ENCODE measurements at places on chromosomes 11 and 22.

GRCh38 chr11:17954395-17955252, 58.2 kb downstream of the SERGEF start:
- no peak for DNase-seq

DNA sequence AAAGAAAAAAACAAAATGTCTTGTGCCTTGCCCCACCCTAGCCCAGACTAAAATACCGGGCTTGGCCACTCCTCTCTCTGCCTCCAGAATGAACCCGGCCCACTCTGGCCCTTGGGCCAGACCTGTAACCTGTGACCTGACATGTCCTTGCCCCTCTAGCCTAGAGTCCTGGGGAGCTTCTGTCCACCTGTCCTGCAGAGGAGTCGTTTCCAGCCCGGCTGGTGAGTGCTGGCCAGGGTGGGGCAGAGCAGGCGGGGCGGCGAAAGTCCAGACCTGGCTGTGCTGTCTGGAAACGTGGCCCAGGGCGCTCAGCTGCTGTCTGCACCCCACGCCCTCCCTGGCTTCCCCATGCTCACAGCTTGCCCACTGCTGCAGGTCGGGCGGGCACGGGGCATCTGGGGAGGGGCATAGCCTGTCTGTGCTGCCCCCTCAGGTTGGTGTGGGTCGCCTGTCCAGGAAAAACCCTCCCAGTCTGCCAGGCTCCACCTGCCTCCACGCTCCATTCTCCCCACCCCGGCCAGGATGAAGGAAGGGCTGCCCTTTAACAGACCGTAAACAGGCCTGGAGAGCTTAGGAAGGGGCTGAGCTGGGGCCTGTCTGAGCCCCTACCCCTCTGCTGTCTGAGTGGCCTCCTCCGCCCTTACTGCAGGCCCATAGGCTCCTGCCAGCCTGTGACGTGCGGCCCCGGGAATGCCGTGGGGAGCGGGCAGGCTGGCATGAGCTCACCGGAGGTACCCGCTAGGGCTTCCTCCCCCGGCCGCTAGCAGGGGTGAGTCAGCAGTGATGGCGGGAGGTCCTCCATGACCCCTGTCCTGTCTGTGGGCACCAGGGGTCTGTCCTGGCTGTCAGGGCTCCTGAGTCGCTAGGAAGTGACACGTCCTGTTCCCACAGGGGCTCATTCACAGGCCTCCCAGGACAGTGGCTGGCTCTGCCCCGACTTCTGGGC, 1.9 kb downstream of the CD151 start:
- DNase-seq: no peak

GRCh38 chr11:111644922-111645321, 42.7 kb downstream of the SIK2 start:
- no peak for DNase-seq

DNA sequence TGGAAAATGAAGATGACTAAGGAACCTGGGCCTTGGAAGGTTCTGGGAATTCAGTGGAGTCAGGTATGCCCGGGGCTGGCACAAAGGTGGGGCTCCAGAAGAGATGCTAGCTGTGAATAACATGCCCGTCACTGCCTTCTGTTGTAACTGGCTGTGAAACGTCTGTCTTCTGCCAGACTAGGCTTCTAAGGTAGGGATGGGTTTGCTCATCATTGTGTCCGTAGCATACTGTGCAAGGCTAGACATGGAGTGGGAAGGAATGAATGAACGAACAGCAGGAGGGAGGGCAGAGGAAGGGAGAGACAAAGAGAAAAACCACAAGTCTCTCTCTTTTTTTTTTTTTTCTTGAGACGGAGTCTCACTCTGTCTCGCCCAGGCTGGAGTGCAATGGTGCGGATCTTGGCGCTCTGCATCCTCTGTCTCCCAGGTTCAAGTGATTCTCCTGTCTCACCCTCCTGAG, 327.4 kb downstream of the MN1 start:
- no peak for DNase-seq

GRCh38 chr22:19195796-19196731, 17.5 kb upstream of the SLC25A1 start:
- no peak for DNase-seq

DNA sequence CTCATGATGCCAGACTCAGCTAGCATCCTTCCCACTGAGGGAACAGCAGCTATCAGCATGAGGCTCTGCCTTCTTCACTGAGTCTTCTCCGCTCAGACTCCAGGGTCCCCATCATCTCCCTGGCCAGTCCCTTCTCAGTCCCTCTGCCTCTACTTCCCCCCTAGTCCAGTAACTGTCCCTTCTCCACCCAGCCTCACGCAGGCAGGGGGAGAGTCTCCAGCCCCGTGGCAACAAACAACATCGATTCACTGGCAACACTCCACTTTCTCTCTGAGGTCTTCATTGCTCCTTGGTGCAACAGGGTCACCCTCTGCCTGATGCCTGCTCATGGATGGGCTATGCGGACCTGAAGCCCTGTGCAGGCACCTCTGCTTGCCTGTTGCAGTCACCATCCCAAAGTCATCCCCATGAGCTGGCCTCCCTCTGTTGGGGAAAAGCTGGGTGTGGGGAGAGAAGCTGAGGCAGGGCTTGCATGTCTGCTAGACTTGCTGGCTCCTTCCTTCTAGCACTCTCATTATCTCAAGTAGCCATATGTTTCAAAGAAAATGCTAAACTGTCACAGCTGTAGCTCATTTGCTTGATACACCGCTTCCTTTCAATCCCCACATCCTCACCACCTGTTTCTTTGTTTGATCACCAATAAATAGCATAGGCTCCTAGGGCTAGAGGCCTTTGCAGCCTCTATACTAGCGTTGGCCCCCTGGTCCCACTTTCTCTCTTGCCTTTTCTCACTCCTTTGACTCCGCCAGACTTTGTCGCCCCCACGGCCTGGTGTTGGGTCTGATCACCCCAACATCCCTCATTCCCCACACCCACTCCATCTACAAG, 4.3 kb upstream of the BCR start:
- DNase-seq: no peak

DNA sequence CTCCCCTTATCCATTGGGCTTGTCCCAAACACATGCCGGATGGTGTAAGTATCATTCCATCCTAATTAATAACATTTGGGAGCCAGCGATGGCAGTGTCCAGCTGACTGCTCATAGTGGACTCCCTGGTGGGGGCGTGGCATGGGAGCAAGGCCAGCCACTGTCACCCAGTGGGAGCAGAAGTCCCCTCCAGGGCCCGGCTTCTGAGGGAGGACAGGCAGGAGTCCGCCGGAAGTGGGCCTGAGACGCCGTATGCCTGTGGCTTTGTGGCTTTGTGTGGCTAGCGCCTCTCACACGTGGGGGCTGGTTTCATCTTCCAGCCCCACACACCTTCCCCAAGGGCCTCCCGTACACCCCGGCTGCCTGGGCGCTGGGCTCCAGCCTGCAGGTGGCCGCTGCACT, 124.5 kb downstream of the KCNQ1 start:
- DNase-seq: no peak

DNA sequence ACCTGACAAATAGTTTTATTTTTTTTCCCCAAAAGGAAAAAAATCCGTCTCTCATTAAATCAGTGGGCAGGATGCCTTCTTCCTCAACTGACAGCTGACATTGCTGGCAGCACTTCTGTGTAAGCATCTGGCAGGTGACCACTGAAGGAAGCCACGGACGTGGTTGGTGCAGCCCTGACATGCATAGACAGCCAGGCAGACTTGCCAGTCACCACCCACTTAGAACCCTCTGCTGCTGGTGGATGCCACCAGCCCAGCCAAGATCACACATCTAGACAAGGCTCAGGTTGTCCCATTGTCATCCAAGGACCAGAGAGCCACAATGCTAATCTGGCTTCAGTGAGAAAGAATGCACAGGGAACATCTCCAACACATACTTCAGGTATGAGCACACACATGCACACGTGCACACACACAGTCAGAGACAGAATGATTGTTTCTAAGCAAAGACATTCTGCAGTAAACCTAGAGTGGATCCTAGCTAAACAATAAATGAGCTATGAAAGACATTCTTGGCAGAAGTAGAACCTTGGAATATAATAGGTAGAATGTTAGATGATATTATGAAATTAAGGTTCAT, 49.8 kb upstream of the BMAL1 start:
- no peak for DNase-seq

GRCh38 chr22:17369439-17370025, at the start of gene CECR2:
TSS of gene CECR2 (plus strand) at chr22:17369460. CDS start at chr22:17369784, 324 bp downstream.
- DNase-seq: peak; percentile 78

DNA sequence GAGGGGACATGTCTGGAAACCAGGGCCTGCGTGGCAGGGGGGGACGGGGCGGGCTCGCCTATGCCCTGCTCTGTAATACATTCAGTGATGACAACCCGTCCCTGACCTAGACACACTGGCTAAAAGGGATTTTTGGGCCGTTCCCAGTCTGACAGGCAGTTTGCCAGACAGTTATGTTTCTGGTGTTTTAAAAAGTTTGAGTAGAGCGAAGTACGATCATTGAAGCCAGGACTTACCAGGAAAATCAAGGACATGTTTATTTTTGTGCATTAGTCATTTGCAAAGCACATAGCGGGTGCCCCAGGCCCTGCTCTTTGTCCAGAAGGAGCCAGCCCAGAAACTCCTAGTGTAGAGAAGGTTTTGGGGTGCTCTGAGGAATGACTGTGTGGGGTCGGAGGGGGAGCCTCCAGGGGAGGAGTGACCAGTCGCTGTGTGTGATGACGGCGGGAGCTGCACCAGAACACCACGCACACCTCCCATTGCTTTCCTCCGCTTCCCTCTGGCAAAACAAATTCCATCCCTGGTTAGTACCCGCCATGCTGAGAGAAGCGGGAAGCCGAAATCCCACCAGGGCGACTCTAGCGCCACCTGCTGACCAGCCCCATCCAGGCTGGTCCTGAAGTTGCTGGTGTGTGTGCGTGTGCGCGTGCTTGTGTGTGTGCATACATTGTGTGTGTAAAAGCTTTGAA, 50.8 kb downstream of the FBLN1 start:
- peak; percentile 92 for DNase-seq

GRCh38 chr11:77244277-77245027, 57.0 kb downstream of the GDPD4 start:
- no peak for DNase-seq

DNA sequence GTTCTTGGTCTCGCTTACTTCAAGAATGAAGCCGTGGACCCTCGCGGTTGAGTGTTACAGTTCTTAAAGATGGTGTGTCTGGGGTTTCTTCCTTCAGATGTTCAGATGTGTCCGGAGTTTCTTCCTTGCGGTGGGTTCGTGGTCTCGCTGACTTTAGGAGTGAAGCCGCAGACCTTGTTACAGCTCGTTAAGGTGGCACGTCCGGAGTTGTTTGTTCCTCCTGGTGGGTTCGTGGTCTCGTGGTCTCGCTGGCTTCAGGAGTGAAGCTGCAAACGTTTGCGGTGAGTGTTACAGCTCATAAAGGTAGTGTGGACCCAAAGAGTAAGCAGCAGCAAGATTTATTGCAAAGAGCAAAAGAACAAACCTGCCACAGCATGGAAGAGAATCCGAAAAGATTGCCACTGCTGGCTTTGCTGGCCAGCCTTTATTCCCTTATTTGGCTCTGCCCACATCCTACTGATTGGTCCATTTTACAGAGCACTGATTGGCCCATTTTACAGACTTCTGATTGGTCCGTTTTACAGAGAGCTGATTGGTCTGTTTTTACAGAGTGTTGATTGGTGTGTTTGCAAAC, 27.1 kb upstream of the NXPE2 start:
- no peak for DNase-seq

DNA sequence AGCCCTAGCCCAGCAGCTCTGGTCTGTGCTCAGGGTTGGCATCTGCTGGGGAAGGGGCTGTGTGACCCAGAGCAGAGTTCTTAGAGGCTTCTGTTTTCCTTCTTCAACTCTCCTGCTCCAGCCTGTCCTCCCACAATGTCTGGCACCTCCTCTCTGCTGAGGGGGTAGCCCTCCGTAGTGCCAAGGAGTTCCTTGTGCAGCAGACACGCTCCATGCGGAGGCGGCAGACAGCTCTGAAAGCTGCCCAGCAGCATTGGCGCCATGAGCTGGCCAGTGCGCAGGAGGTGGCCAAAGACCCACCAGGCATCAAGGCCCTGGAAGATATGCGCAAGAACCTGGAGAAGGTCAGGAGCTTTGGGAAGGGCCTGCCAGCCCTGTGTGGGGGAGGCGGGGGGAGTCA, 69.3 kb downstream of the CEP164 start:
- DNase-seq: no peak

DNA sequence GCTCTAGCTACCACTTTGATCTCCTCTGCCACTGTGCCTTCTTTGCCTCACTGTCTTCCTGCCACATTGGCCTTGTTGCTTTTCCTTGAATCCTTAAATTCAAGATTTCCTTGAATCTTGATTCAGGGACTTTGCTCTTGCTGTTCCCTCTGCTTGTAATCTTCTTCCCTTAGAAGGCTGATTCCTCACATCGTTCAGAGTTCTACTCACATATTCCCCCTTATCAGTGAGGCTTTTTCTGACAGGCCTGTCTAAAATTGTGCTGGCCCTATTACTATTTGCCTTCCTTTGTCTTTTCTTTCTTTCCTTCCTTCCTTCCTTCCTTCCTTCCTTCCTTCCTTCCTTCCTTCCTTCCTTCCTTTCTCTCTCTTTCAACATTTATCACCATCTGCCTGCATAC, 206.9 kb upstream of the CCDC90B start:
- DNase-seq: no peak

DNA sequence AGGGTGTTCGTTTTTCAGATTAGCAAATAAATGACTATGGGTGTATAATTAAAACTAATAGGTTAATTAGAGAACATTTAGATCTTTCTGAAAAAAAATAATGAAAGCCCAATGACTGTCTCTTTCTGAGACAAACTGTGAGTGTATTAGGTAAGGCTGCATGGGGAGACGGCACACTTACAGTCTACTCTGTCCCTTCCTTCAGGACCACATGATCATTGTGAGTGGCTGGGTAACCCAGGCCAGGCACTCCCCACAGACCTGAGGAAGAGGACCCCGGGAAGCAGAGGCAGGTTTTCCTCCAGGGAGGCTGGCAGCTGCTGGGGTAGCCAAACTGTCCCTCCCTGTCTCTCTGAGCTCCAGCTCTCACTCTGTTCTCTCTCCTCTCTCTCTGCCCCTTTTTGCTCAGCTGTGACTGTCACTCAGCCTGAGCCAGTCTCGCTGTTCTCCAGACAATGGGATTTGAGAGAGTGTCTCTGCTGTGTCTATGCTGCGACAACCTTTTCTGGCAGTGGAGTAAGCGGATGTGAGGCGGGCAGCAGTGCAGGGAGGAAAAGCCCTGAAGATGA, 83.1 kb upstream of the NCAM1 start:
- peak; percentile 11 for DNase-seq

DNA sequence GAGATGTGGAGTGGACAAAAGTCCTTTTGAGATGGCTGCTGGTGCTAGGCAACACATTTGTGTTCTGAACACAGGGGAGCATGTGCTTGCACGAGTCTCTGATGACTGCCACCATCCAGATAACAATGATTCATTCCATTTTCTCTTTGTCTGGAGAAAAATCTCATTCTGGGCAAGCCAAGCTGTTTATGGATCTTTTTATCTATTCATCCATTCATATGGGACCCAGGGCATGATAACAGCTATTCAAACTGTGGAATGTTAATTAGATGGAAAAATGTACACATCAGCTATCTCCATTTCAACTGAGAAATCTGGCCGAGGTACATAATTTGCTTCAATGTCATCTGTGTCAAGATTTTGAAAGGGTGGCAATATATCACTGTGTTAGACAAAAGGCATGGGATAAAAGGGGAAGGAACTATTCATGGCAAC, 117.5 kb upstream of the ZBED5 start:
- no peak for DNase-seq

Data from nephron progenitor cell (in vitro differentiated cells).